ENCODE measurements at places on chromosomes 1 and 21. TPM values are rescaled to one million over a fixed set of nuclear protein-coding genes. Genes with fewer than 3 reads are reported as not detected.

C1orf74 gene
- 1.6 TPM for total RNA-seq

MEX3A gene
- total RNA-seq = 0.74 TPM

SNIP1 gene
- 13.9 TPM for total RNA-seq

OR6K3 gene
- 2.2 TPM for total RNA-seq

ANGPTL3 gene
- total RNA-seq = not detected

NUP210L gene
- 1.7 TPM for total RNA-seq

TMEM9 gene
- 47.9 TPM for total RNA-seq

ANKRD65 gene
- total RNA-seq = 22.3 TPM

NBPF20 gene
- total RNA-seq = 2.4 TPM

PSMG1 gene
- 19.1 TPM for total RNA-seq

TBX19 gene
- total RNA-seq = 3.1 TPM

PDE9A gene
- 12.8 TPM for total RNA-seq

PKP1 gene
- 2.2 TPM for total RNA-seq
